GM10248 (cell line): ENCODE measurements at places on chromosomes 6 and 20.
A peak's percentile ranks its signal among the peaks of the same experiment; 100 is the strongest.

GRCh38 chr6:136840276-136841001 lies 18.0 kb downstream of the PEX7 start:
- DNase-seq, result no peak

GRCh38 chr20:11368499-11368898 lies 549.2 kb upstream of the BTBD3 start:
- DNase-seq, result no peak

- peak; percentile 86 for DNase-seq
Observed at GRCh38 chr6:27871924-27872638, 40.1 kb downstream of the OR2B2 start.

DNA sequence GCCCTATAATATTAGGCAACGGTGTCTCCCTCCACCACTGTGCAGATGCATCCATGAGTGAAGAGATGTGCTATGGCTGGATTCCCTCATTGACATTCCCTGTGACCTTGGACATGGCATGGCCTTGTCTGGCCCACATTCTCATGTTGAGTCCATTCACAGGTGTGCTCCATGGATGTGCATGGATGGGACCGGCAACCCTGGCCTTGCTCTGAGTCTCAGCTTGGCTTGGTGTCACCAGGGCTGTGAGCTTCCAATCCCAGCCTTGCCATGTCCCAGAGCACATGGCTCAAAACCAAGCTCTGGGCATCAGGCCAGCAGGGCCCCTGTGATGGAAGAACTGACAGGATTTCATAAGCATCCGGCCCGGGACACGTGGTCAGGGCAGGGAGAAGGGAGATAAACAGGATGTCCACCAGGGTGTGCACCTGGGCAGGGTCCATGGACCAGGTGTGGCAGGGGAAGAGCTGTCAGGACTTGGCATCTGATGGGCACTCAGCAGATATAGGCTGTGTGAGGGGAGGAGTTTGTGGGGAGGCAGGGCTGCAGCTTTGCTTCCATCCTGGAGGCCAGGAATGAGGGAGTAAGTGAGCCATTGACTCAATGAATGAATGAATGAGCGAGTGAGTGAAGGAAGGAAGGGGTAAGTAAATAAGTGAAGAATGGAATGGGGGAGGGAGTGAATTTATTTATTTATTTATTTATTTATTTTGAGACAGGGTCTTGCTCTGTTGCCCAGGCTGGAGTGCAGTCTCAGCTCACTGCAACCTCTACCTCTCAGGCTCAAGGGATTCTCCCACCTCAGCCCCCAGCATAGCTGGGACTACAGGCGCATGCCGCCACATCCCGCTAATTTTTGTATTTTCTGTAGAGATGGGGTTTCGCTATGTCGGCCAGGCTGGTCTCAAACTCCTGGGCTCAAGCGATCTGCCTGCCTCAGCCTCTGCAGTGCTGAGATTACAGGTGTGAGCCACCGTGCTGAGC lies 15.7 kb downstream of the NRSN2 start:
- no peak for DNase-seq

DNA sequence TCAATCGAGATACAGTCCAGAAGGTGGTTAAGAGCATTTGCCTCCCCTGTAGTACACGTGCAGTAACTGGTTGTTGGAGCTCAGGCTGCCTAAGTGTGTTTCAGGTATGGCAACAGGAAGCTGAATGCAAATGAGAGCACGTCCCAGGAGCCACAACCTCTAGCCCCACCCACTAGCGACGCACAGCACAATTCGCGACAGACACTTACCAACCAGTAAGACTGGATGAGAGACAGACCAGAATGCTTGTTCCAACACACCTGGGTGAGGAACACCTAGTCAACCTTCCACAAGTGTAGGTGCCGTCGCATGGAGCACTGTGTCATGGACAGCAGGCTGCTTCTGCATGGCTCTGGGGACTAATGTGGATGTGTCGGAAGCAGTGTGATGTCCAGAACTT lies 7.2 kb upstream of the SERPINB1 start:
- no peak for DNase-seq

DNA sequence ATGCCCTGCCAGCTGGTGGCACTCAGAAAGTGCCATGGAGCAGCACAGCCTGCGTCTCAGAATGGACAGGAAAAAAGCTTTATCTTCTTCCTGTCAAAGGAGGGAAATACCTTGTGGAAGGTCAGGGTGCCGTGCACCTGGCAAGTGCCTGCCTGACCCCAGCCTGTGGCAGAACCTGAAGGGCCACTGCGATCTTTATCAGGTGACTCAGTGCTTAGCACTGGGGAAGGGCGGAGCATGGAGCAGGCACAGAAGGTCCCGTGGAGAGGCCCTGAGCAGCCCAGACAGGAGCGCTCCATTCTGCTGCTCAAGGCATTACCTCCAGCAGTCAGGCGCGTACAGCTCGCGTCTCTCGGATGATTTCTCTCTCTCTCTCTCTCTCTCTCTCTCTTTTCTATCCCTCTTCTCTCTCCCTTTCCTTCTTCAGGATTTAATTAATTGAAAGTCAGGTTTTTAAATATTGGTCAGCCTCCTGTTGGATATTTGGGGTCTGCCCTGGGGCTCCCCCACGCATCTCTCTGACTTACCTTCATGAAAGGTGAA lies 31.7 kb downstream of the FOXC1 start:
- no peak for DNase-seq

GRCh38 chr6:168671028-168671862 lies 230.3 kb downstream of the SMOC2 start:
- DNase-seq, result no peak

DNA sequence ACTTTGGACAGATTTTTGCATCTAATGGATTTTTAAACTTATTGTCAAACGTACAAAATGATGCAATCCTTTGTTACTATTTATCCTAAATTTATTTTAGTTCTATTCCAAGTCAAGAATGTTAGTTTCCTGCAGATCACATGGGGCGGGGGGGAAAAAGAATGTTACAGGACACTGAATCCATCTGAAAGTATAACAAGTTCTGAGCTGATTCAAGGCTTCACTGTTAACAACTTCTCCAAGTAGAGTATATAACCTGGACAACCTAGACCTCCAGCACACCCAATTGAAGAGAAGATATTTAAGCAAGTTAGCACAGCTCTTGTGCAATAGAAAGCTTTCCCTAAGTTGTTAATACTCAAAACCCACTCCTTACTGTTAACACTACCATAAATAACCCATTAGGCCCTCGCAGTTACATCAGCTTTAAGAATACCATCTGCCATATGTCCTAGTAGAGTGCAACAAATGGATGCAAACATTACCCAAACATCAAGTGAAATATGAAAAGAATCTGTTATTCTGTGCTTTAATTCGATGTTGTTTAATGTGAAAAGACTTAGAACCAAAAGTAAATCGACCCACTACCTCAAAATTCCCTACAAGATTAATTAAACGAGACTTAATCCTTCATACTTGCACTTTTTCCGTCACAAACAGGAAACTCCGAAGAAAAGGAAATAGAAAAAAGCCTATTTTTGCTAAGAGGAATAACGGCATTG lies 1.3 kb downstream of the SEC63 start:
- no peak for DNase-seq

GRCh38 chr6:23457321-23457720 lies 668.7 kb upstream of the NRSN1 start:
- DNase-seq, result no peak
